ENCODE measurements at places on chromosomes 5 and 9.

GRCh38 chr5:143356855-143357583 is 46.5 kb downstream of the NR3C1 start:
- DNase-seq = no peak

DNA sequence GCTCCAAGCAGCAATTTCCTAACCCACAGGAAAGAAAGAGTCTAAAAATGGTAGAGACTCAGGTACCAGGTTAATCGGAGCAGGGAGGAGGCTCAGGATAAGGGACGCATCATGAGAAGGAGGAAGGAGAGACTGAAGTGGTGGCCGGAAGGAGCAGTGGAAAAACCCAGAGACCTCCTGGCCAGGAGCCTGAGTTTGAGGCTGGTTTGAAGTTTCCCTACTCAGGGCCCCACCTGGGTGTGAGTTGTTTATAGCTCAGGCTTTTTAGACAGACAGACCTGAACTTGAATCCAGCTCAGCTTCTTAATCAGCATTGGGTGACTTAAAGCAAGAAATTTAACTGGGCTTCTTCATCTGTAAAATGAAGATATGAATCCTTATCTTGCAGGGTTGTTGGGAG is 11.9 kb upstream of the AQP7 start:
- DNase-seq = no peak

- DNase-seq = no peak
Observed at GRCh38 chr9:137147793-137148160, 8.8 kb downstream of the GRIN1 start.

DNA sequence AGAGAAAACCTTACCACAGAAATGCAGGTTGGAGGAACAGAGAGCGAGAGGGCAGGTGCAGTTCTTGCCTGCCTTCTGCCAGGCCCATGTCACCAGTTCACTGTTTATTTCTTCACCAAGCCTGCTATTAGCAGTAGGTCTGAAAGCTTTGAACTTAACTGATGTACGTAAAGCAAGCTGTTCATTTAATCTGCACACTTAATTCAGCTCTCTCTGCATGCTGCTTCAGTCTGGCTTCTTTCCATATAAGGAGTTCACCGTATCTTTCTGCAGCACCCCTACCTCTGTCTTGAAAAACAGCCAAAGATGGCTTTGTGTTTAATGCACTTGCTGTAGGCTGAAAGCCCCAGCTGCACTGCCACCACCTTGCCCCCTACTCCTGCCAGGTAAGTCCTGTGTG is 205.1 kb downstream of the RAB3C start:
- no peak for DNase-seq

DNA sequence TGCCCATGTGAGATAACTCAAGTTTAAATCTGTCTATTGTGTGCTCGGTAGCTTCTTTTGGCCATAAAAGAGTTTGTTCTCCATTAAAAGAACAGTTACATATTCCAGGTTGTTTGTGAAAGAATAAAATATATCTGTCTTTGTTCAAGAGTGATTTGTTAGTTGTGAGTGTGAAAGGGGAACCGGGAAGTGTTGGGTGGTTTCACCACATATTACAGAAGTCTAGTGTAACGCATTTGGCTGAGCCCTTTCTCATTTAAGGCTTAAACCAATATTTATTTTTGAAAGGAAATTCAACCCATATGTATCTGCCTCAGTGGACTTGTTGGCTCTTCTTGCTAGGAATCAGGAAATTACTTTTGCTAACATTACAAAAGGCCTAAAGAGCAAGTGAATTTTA is 54.1 kb upstream of the DMRTA1 start:
- DNase-seq = no peak

- no peak for DNase-seq
Observed at GRCh38 chr9:127053057-127053821, 69.2 kb downstream of the ANGPTL2 start.

- no peak for DNase-seq
Observed at GRCh38 chr5:35129276-35129675, 81.5 kb upstream of the AGXT2 start.

- DNase-seq = no peak
Observed at GRCh38 chr5:73892806-73893205, 266.8 kb downstream of the ARHGEF28 start.

GRCh38 chr5:66702426-66702825 is 106.2 kb downstream of the MAST4 start:
- DNase-seq = no peak

DNA sequence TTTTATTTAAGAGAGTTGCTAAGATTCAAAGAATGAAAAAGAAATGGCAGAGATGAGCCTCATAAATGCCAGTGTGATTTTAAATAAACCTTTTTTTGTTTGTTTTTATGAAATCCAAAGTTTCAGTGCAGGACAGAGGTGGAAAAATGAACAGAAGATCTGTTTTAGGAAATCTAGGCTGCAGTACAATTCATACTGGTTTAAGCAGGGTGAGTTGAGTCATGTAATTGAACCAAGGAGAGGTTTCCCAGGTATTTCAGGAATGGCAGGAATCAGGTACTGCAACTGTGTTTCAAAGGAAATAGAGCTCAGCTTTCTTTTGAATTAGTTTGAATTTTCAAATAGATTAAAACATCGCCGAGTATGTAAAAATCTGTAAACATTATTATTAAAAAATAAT is 3.0 kb upstream of the ANKRD31 start:
- DNase-seq = no peak

- DNase-seq = peak; percentile 76
Observed at GRCh38 chr9:77456829-77457437, 191.2 kb downstream of the GNA14 start.

All from activated T-cell treated with anti-CD3 and anti-CD28 coated beads for 1 hour (primary cell).